Activated T-cell treated with anti-CD3 and anti-CD28 coated beads, Interleukin-2, amount 50 U/mL, for 72 hours (primary cell): ENCODE measurements at places on chromosomes 2 and 18. TPM values are rescaled to one million over a fixed set of nuclear protein-coding genes. Genes with fewer than 3 reads are reported as not detected.

DNA sequence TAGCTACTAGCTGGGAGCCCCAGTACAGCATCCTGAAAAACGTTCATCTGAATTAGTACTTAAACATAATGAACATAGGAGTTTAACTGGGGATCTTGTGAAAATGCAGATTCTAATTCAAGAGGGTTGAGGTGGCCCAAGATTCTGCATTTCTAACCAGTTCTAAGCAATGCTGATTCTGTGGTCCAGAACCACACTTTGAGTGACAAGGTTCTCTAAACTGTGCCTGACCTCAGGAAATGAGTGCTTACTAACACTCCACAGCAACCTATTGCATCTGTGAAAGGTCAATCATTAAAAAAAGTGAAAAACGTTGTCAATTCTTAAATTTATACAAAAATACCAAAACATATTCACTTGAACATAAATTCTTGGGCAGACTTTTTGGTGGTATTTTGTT lies 157.1 kb upstream of the ZFP36L2 start:
- DNase-seq: no peak

- peak; percentile 93 for DNase-seq
Measured at GRCh38 chr18:5237723-5238370, 40.8 kb upstream of the AKAIN1 start.

DNA sequence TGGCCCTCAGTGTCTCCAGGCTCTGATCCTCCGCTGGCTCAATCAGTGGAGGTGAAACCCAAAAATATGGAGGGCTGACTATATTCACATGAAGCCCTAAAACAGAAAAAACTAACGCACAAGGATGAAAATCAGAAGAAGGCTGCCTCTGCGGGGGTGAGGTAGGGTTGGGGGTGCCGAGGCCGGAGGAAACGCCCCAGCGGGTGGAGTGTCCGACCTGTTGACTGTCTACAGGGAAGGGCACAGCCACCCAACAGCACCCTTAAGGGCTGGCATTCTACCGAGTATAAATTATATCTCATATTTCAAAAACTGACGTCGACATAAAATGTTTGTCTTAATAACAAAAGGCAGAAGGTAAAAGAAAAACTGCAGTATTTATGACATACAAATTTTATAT lies 223.5 kb downstream of the HDAC4 start:
- DNase-seq: no peak

DNA sequence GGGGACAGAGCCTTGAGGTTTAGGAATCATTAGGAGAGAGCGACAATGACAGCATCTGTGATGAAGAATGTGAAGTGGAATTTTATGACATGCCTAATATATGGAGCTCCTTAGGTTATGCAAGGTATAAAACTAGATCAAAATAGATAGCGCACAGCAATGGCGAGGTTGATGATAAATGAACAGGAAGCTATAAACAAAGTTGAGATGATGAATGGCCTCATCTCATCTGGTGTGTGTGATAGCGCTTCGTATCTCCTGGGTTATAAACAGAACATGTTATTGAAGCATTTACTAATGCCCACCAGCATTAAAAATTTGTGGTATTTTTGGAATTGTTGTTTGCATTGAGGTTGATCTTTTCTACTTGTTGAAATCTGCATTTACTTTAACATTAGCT lies 231.5 kb downstream of the LTBP1 start:
- no peak for DNase-seq

GRCh38 chr2:190343089-190343535 lies 277 bp upstream of the INPP1 start:
- DNase-seq: no peak

DNA sequence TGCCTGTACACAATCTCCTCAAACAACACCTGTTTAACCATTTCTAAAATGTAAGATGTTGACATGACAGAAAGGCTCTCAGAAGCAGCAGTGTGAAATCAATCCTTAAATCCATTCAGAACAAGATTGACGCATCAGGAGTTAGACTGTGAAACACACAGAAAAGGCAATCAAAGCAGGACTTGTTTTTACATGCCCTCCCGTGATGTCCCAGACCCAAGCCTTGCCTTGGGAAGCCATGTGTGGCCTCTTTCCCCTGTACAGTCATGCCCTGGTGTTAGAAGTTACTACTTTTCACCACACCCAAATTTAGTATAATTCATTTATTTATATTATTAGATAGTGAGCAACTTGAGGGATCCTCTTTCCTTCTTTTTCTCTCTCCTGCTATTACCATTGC lies 115.7 kb downstream of the NCKAP5 start:
- no peak for DNase-seq

Gene GLI2
- total RNA-seq: not detected

Gene TMEM247
- not detected for total RNA-seq

Gene EIF2AK3
- total RNA-seq: 21.6 TPM
